Activated CD8-positive, alpha-beta memory T cell treated with anti-CD3 and anti-CD28 coated beads for 1 hour (primary cell): ENCODE measurements at places on chromosomes 11 and 22.

- DNase-seq = no peak
Observed at GRCh38 chr11:119051440-119052162, 5.4 kb downstream of the HYOU1 start.

GRCh38 chr11:115926138-115926537, 421.9 kb upstream of the CADM1 start:
- no peak for DNase-seq

DNA sequence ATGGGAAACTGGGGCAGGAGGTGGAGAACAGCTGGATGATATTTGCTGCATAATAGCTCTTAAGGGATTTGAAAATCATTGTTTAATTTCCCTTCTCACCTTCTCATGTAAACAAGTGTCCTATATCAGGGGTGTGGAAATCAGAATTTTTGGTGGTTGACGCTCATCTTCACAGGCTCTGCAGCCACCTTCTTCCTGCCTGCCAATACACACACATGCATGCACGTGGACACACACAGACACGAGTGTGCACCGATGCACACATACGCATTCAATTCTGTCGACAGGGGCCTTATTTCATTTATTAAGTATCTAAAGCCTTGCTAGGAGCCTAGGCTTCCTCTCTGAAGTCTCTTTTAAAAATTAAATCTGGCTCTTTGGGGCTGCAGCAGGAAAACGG, 349.4 kb upstream of the NCAM1 start:
- DNase-seq = no peak

DNA sequence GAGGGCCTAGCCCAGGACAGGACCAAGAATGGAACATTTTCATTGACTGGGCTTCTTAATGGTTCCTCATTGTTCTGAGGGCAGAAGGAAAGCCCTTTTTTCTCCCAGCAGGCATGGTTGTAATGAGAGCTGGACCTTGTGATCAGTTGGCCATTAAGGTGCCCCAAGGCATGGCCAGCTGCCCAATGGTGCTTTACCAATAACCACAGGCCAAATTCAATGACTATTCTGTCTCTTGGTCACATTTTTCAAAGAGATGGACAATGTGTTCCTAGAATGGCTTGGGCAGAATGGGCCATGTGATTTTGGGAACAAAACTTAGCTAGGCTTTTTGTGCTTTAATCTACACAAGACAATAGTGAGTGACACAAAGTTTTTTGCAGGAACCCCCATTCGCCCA, 7.3 kb downstream of the NAV2 start:
- no peak for DNase-seq

DNA sequence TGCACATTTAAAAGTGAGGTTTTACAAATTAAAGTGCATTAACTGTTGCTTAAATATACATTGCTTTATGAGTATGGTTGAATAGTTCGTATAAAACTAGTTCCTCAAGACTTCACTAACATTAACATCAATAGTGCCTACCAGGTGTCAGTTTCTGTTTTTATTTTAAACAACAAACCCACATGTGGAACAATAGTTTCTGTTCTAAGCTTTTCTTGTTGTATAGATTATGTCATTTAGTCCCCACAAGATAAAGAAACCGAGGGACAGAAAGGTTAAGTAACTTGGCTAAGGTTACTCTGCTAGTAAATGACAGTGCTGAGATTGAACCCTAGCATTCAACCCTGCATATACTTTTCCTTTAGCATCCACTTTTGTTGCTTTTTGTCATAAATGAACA, 41.4 kb upstream of the ST14 start:
- no peak for DNase-seq

DNA sequence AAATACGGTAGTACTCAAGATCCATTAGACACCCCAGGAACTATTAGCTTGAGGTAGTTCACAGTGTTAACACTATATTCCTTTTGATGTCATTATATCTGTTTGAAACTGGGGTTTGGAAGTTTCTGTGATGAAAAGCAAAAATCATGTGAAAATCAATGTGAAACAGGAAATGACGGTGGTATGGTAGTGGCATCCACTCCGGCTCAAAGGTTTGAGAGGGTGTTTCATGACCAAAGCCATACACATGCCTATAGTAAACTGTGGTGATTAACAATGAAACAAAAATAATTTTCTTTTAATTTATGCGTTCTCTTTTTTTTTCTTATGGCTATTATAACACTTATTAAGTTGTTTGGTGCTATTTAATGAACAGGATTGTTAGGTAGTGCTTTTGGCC, 10.9 kb downstream of the RAB38 start:
- no peak for DNase-seq

DNA sequence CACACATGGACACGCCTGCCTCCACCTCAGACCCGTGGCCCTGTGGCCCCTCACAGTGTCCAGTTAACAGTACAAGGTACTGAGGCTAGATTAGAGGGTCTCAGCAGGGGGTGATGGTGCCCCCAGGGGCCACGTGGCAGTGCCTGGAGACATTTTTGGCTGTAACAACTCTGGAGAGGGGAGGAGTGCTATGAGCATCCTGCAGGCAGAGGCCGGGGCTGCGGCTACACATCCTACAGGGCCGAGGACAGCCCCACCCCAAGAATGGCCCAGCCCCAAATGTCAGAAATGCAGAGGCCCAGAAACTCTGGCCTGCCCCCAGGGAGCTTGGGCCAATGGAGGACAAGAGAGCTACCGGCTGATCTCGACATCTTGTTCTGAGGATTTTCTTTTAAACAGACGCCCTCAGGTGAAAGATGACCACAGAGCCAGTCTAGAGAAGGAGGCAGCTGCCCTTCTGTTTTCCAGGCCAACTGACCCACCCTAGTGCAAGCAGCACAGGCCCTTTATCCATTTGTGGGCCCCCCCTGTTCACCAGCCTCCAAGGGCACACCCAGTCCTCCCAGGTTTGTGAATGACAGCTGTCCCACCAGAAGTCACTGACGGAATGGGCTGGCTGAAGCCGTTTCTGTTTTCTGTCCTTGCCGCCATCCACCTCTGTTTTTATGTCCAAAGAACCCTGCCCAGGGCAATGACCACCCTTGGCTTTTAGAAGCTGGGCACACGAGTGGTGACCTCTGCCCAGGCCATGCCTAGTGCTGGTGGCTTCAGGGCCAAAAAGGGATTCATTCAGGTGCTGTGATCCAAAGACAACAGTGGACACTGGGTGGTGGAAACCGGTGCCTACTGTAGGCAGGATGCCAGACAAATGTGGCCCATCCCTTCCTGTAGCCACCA, 85.2 kb upstream of the LINC01488 start:
- DNase-seq = no peak

DNA sequence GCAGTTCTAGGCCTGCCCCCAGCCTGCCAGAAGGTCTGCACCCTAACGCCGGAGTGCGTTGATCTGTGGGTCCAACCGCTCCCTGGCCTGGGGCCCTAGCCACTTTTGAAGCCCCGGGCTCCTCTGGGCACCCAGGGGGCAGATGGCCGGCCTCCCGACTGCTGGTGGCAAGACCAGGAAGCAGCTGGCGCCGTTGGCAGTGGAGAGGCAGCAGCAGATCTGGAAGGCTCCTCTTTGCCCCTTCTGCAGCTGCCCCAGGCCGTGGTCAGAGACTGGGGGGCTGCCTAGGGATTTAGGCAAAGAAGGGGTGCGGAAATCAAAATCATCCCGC, 445 bp upstream of the VWCE start:
- no peak for DNase-seq

GRCh38 chr11:2390725-2391151, 9.8 kb upstream of the TSSC4 start:
- no peak for DNase-seq

DNA sequence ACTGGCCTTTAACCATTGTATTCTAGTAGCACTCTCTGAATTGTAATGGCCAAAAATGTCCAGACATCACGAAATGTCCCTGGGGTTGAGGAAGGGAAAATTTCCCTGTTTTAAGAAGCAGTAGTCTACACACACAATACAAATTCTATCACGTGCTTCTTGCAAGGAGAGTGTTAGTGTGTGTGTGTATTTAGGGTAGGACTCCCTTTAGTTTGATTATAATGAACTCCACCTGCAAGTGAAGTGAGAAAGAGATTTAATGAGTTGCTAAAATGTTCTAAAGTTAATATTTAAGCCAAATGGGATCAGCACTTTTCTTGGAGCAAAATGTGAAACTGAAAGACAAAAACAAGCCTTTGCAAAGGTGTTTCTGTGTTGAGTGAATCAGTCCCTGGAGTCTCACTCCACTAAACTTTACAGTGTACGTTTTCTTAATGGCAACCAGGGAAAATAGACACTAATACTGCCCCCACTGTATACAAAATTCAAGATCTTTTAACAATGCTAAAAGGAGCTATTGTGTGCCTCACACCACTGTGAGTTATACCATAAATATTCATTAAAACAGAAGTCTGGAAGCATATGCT, 590.3 kb upstream of the TENM4 start:
- no peak for DNase-seq

GRCh38 chr11:79209540-79210266, 231.1 kb downstream of the TENM4 start:
- DNase-seq = no peak

- DNase-seq = no peak
Observed at GRCh38 chr11:111540114-111540936, at the start of gene LAYN. TSS of gene LAYN (plus strand) at chr11:111540720. CDS start at chr11:111540844, 124 bp downstream.

DNA sequence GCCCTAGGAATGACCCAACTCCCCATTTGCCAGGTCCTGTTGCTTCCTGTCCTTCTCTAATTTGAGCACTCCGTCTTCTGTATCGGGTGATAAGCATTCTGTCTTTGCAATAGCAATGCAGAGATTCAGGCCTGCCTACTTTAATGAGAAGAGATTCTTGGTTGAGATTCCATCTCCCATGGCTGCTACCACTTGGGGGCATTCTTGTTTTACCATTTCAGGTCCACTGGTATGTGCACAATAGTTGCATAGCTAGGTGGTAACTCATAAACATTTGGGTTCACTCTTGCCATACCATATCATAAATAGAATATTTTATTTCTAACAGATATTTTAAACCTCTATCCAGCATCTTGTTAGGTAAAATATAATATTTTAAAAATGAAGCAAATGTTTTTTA, 34.4 kb upstream of the CALCB start:
- no peak for DNase-seq

GRCh38 chr11:12172493-12173013, 62.2 kb downstream of the MICAL2 start:
- no peak for DNase-seq

DNA sequence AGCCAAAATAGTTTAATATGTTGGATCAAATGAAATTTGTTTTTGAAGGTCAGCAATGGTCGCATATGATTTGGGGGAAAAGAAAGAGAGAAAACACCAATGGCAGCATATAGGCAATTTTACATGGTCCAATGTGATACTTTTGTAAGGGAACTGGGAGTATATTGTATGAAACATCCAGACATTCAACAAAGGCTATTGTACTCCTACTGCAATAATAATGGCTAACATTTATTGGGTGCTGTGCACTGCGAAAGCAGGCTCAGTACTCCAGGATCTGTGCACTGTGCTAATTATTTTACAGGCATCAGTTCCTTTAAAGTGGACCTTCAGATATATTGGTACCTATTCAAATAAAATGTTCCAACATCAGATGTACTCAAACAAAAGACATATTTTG, 5.9 kb upstream of the OR10V1 start:
- DNase-seq = no peak

DNA sequence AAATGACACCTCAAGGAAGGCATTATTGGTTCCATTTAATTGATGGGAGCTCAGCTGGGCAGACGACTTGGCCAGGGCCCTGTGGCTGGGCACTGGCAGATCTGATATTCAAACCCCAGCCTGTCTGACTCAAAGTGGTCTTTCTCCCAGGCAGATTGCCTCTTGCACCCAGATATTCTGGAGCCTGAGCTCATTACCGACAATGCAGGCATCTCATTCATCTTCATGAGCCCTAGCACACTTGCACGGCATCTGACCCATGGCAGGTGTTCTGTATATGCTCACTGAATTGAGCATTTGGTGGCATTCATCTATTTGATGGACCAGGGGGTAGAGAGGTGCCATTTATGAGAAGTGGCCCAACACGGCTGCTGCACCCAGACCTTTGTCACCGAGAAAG, 193.1 kb downstream of the DSCAML1 start:
- no peak for DNase-seq

- no peak for DNase-seq
Observed at GRCh38 chr11:77418971-77419597, 54.8 kb downstream of the PAK1 start.

- no peak for DNase-seq
Observed at GRCh38 chr22:30309951-30310741, 16.6 kb downstream of the TBC1D10A start.

DNA sequence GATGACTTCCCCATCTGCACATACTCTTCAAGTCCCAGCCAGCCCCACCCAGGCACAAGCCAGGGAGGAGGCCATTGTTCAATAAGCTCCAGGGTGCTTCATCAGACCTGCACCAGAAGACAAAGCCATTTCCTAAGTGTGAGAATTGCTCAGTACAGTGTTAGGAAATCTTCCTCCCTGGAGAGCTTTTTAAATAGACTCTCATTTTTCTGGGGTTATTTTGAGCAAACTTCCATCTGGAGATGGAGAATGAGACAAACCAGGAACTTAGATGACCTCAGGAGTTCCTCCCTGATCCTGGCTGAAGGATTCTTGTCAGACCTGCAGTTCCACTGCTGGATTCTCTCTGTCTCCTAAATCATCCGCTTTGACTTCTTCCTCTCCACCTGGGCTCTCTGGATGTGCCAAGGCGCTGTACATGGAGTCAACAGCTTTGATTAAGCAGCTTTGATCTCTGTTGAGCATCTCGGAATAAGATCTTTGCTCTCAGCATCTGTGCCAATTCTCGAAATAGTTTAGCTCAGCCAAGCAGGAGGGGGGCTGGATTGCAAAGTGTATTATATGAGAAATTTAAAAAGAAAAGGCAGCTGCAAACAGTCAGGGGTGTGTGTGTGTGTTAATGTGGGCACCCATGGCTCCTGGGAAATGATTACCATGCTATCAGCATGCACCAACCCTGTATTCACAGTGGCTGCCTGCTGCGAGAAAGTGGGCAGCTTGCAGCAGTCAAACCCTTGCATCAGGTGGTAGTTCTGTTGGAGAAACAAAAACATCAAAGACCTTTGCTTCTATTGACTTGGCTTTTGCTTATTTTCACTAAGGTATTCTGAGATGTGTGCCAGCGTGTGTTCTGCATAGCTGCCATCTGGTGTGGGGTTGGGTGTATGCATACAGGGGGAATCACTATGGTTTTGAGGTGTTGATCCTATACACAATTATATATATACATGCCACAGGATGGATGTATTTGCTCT, 70.2 kb upstream of the NAV2 start:
- DNase-seq = no peak

GRCh38 chr11:91174193-91174592, 951.3 kb upstream of the CHORDC1 start:
- DNase-seq = no peak

- no peak for DNase-seq
Observed at GRCh38 chr11:57370251-57370650, 10.7 kb downstream of the PRG3 start.

DNA sequence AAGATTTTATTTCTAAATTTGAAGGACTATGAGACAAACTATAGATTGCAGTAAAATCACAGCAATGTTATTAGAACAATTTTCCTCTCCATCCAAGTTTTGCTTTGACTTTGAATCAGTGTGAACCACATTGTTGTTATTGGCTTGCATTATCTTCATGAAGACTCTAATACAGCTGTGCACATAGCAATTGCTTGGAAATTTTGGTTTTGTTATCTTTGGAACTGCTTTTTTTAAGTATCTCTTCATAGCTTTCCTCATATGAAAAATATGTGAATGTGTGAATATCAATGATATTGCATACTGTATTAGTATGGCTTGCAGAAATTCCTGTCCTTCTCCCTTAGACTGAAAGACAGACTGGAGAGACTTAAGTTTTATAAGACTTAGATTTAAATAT, 666.6 kb downstream of the LUZP2 start:
- no peak for DNase-seq
